Left cardiac atrium (tissue), 4 donors: ENCODE measurements at places on chromosomes 7 and 10. TPM values are rescaled to one million over a fixed set of nuclear protein-coding genes. Genes with fewer than 3 reads are reported as not detected.

The MGMT gene
- total RNA-seq = 10.1 TPM

DNA sequence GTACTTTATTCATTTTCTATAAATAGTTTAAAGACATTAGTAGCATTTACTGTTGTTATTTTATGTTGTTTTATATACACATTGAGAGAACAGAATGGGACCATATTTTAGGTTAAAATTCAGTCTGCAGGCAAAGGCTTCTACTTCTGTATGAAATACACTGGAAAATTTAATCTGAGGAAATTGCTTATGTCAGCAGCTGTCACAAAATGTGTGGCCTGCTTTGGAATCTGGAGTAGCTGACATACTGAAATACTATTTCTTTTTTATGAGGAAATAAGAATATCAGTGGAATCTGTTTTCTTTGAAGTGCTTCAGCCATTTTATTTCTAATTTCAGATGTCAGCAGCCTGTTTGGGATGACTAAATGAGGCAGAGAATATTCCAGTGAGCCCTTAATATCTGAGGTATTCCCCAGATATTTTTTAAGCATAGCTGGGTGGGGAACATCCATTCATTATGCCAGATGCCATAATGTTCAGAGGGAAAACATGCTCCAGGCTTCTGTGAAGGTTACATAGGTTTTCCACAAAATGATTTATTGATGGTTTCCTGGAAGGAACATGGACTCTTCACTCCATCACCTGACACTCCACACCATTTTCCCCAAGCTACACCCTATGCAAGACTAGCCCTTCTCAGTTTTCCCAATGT lies 267.1 kb downstream of the ARL4A start:
- DNase-seq = no peak

The PRLHR gene
- not detected for total RNA-seq

The VWA2 gene
- 0.21 TPM for total RNA-seq

GRCh38 chr7:129008645-129009414 lies 46.1 kb downstream of the TNPO3 start:
- no peak for DNase-seq

DNA sequence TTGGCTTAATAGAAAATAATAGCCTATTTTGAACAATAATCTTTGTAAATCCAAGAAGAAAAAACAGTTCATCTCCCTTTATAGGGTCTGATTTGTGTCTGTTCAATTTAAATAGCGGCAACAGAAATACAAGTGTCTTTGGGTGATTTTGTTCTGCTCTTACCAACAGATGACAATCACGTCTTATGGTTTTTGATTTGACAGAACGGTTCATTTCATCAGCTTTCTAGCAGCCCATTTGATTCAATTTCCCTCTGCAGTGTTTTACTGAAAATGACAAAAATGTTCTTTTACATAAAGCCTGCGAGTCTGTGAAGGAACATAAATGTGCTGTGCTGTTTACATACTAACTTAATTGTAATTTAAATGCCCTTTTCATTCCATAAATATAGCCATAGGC lies 180.5 kb downstream of the MGMT start:
- DNase-seq = no peak

GRCh38 chr10:121436630-121437341 lies 161.5 kb downstream of the FGFR2 start:
- DNase-seq = no peak

The ZNF775 gene
- 4.2 TPM for total RNA-seq

GRCh38 chr10:34746094-34746493 lies 69.0 kb downstream of the PARD3 start:
- no peak for DNase-seq

GRCh38 chr7:25360451-25360850 lies 132.2 kb upstream of the NPVF start:
- DNase-seq = no peak

DNA sequence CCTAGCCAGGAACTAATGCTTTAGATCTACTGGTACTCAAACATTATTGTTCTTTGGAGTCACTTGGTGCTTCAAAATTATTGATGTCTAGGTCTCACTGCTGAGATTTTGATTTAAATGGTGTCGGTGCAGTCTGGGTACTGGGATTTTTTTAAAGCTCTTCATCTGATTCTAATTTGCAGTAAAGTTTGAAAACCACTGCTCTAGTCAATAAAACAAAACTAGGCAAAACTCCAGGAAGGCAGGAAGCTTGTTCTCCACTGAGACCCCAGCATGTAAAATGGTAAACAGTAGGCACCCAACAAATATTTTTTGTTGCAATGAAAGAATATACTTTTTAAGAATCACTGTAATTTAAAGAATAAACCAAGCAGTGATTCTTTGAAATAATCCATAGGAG lies 49.7 kb downstream of the ADD3 start:
- DNase-seq = no peak

DNA sequence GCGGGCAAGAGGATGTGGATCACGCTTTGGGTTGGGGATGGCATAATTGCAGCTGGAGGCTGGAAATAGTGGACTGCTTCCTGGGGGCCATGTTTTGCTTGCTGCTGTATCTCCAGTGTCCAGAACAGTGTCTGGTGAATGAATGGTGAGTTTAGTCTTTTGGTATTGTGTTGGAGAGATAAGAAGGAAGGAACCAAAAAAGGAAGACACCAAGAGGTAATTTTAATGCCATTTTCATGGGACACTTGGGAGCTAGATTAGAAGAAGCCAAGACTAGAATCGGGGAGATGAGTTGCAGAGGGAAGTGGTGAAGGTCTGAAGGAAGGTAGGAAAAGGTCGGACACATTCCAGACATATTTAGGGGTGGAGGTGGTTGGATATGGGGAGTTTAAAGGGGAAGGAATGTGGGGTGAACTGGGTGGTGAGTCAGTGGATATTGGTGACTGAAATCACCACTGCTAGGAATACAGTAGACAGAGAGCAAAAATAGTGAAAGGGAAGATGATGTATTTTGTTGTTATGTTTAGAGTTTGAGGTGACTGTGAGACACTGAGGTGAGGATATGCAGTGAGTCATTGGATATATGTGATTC lies 76.7 kb downstream of the CCNY start:
- DNase-seq = no peak

DNA sequence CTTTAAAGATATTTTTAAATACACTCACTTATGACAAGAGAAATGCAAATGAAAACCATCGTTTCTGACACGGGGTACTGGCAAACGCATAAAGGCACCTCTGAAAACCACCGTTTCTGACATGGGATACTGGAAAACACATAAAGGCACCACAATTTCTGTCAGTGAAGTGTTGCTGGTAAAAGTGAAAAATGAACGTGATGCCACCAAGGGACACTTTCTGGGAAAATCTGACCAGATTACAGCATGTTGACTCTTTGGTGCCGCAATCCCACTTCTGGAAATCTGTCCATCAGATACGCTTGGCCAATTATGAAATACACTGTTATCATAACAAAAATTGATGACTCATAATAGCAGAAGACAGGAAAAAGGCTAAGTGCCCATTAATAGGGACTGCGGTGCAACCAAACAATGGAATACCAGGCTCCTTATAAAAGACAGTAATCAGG lies 131.7 kb downstream of the ZMYND11 start:
- DNase-seq = no peak

GRCh38 chr10:58757352-58758065 lies 244.8 kb downstream of the BICC1 start:
- DNase-seq = no peak

DNA sequence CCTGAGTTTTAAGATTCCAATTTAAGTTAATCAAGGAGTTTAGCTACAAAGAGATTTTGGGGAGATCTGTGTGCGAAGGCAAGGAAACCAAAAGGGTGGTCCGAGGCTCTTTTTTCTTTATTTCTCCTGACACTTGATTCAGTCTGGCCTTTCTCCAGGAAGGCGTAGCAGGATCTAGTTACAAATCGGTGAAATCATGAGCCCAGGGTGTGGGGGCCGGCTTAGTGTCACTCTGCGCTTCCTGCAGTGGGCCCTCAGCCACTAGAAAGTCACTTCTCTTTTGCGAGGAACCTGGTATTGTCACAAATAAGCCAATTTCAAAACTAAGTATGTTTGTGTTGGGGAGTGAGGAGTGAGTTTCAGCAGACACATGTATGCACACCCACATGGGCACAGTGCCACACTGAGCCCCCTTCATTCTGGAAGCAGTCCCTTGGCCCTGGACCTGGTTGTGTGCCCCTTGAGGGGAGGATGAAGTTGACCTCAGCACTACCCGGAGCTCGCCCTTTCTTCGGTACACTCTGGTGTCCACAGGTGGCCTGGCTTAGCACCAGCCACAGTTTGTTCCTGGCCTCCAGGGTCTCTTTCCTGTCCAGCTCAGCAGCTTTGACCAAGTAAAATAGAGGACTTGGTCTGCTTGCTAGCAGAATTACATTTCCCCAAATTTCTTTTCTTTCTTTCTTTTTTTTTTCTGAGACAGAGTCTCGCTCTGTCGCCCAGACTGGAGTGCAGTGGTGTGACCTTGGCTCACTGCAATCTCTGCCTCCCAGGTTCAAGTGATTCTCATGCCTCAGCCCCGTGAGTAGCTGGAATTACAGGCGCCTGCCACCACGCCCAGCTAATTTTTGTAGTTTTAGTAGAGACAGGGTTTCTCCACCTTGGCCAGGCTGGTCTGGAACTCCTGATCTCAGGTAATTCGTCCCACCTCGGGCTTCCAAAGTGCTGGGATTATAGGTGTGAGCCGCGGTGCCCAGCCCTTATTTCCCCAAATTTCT lies 84.0 kb upstream of the BTBD16 start:
- no peak for DNase-seq

- DNase-seq = no peak
These were observed 1.2 kb upstream of the FOXI2 start for GRCh38 chr10:127735723-127736221.

DNA sequence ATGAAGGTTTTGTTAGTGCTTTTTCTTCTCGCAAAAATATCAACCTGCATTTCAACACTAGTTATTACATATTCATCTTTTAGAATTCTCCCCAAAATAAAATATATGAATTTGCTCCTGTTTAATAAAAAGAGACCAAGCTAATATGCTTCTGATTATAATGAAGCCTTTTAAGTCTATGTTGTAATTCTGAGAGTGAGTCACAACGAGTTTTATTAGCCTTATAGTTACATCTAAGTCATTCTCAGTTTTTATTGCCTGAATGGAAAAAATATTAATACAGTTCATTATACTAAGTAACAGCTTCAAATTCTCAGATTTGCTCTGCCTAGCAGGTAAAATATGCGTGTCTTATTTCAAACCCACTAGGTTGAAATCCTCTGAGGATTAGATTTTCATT lies 152.4 kb upstream of the CELF2 start:
- DNase-seq = no peak
